ENCODE measurements at places on chromosomes 6 and 20. TPM values are rescaled to one million over a fixed set of nuclear protein-coding genes. Genes with fewer than 3 reads are reported as not detected.

The CST5 gene
- not detected for total RNA-seq

The REM1 gene
- total RNA-seq = not detected

The SNAI1 gene
- total RNA-seq = 1.4 TPM

The BTN1A1 gene
- total RNA-seq = not detected

The ARMH2 gene
- total RNA-seq = not detected

The TNF gene
- total RNA-seq = not detected

The ZSCAN9 gene
- total RNA-seq = 9.4 TPM

The PRRT1 gene
- total RNA-seq = not detected

The HDAC2 gene
- 41.8 TPM for total RNA-seq

The ESR1 gene
- not detected for total RNA-seq

The SPATA25 gene
- 0.49 TPM for total RNA-seq

The UBE2C gene
- 20.7 TPM for total RNA-seq

The PBOV1 gene
- total RNA-seq = not detected

The GHRH gene
- not detected for total RNA-seq

The GABRR2 gene
- total RNA-seq = 0.32 TPM

The OPRL1 gene
- 5.0 TPM for total RNA-seq

Data from bladder microvascular endothelial cell (primary cell).